Activated CD8-positive, alpha-beta T cell treated with anti-CD3 and anti-CD28 coated beads for 36 hours (primary cell): ENCODE measurements at places on chromosomes 7 and 10. TPM values are rescaled to one million over a fixed set of nuclear protein-coding genes. Genes with fewer than 3 reads are reported as not detected.

GRCh38 chr10:124279298-124279697 is 139.4 kb downstream of the OAT start:
- no peak for DNase-seq

DNA sequence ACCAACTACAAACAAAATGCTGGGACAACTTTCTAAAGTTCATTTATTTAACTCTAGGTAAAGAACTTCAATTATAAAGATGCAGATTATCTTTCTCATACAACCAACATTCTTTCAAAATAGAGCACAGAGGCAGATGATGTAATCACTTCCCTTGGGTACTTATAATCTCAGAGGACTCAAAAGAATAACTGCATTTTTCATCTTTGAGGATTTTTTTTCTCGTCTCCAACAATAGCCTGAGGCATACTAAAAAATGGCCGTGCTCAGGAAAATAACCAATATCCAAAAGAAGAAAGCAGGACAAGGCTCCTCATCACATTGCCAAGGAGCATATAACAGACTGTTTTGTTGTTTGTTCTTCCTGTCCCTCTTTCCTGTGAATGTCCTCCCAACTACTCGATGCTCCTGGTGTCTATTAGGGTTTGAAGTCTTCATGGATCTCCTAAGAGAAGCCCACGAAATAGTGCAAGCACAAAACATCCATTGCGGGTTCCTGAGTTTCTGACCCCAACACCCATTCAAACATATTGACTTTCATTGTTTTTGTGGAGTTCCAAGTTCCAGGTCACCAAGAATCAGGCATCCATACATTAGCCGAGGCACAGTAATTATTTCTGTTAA is 182.9 kb downstream of the SORCS1 start:
- no peak for DNase-seq

DNA sequence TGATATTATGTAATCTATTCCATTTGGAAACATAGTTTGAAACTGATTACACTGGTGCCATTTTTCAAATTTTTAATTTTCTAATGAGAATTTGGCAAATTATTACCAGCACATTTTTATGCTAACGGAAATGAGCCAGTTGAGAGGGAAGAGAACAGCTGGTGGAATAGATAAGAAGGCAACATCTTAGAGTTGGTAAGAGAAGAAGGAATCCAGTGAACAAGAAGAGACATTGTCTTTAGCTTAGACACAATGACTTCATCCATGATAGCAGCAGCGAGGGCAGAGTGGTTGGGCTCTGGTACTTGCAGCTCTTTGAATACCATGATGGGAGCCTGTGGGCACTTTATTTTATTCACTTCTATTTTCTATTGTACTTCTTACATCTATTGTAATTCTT is 89.6 kb downstream of the CHRM2 start:
- DNase-seq = no peak

DNA sequence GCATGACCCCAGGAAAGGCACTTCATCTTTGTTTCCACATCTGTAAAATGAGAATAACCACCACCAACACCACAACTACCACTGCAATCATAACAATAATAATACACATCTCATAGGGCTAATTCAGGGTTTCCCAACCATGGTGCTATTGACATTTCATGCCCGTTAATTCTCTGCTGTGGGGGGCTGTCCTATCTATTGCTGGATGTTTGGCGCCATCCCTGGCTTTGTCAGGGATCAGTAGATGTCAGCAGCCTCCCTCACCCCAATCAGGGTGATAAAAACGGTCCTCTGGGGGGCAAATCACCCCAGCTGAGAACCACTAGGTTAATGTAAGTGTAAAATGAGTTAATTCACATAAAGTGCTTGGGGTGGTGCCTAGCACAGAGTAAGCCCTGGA is 145.8 kb downstream of the EMX2 start:
- DNase-seq = no peak

ASB10 gene
- total RNA-seq = not detected
